ENCODE measurements at places on chromosomes 16 and 17.

DNA sequence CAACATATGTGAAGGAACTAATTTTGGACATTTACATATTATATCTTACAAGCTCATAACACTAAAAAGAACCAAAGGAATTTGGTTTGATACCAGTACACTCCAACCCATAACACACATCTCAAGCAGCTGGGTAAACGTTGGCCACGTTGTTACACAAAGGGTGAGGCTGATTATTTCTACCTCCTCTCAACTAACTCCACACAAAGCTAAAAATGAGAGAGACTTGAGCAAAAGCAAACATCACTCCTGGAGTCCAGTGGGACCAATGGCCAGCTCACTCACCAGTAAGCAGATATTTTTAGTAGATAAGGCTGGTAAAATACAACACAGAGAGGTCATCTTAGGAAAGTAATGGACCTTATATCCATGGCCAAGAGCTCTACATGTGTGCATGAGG is 207.6 kb downstream of the MRTFB start:
- DNase-seq, result no peak

- no peak for DNase-seq
These were observed 17.7 kb upstream of the PHAF1 start for GRCh38 chr16:67091906-67092566.

- no peak for DNase-seq
These were observed 16.8 kb upstream of the ASGR1 start for GRCh38 chr17:7195971-7196370.

GRCh38 chr17:66426397-66427033 is 124.1 kb downstream of the PRKCA start:
- DNase-seq, result no peak

DNA sequence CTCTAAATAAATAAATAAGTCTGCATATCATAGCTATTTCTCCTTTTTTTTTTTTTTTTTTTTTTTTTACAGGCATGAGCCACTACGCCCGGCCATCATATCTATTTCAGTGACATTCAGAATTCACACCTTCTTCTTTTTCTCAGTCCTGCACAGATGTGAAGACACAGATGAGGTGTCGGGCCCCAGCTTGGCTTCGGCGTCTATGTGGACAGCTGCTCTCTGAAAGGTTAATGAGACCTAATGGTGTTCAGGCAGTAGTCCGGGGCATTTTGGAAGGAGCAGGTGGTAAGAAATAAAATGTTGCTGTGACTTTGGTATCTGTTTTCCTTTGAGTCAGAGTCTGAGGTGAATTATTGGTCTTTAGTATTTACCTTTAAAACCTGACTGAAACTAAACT is 23.6 kb downstream of the TANGO6 start:
- no peak for DNase-seq

DNA sequence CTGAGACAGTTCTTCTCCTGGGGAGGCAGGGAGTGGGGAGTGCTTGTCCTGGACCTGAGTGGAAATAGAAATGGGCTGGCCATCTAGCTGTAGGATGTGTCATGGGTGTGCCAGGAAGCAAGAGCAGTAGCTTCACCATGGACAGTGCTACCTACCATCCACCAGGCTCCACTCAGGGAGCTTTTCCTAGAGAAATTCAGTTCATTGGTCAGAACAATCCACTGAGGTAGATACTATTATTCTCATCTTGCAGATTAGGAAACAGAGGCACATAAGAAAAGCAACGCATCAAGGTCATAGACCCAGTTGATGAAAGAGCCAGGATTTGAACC is 372.0 kb downstream of the SLC39A11 start:
- DNase-seq, result no peak

- no peak for DNase-seq
These were observed 229.3 kb downstream of the RBFOX1 start for GRCh38 chr16:7561908-7562405.

Measured in stimulated activated CD8-positive, alpha-beta memory T cell treated with anti-CD3 and anti-CD28 coated beads, Interleukin-2, amount 100 ng/mL, for 48 hours (primary cell).